ENCODE measurements at places on chromosomes 1 and 21. TPM values are rescaled to one million over a fixed set of nuclear protein-coding genes. Genes with fewer than 3 reads are reported as not detected.

Gene KRTAP19-2
- not detected for total RNA-seq

Gene USH2A
- total RNA-seq: under 0.01 TPM

Gene AMY1A
- total RNA-seq: not detected

Gene HUNK
- 1.8 TPM for total RNA-seq

Gene RRP1
- 21.4 TPM for total RNA-seq

Gene RAB25
- total RNA-seq: not detected

Gene LCE2B
- not detected for total RNA-seq

Gene APOBEC4
- total RNA-seq: not detected

Gene PERM1
- total RNA-seq: not detected

Gene SLC44A3
- 1.7 TPM for total RNA-seq

All from hair follicle dermal papilla cell (primary cell).